Heart right ventricle (tissue), 16 donors: ENCODE measurements at places on chromosomes 3 and 15. TPM values are rescaled to one million over a fixed set of nuclear protein-coding genes. Genes with fewer than 3 reads are reported as not detected.

DNA sequence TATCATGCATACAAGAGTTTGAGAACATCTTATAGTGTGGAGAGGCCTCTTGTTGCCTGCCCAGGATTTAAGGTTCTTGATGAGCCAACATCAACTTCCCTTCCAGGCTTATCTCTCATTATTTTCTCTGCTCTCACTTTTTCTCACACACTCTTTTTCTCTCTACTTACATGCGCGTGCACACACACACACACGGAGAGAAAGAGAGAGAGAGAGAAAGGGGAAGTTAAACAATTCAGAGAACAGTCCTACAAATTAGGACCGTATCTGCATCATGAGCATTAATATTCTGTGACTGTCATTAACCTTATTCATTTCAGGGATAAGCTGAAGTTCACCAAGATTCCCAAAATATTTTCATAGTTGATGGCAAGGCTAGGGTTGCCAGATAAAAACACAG lies 269.0 kb downstream of the ZNF621 start:
- H3K27ac ChIP-seq: no peak overlapping the region
- no peaks in the 10 kb centered on the region for H3K27me3 ChIP-seq
- no peak for DNase-seq
- H3K4me1 ChIP-seq: no peaks in the 10 kb centered on the region
- no peaks in the 10 kb centered on the region for H3K36me3 ChIP-seq

DNA sequence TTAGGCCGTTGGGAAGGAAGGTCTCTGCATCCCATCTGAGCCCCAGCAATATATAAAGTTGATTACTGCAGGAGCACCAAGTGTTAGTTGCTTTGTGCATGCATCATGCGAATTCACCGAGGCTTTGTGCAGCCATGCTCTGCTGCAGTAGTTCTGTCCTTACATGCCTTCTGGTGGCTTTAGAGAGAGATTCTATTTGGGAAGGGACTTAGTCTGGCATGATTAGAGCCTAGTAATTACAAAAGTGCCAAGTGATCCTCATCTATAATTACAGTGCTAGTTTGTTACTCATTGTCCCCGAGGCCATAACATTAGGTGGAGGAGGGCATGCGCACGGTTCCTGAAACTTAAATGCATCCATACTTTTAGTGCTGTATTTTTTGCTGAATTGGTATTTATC lies 353.6 kb downstream of the CNTN4 start:
- no peak overlapping the region for H3K27ac ChIP-seq
- H3K36me3 ChIP-seq: no peaks in the 10 kb centered on the region
- DNase-seq: no peak

TMEM40 gene
- 0.68 TPM for total RNA-seq

- H3K36me3 ChIP-seq: no peaks in the 10 kb centered on the region
- no peaks in the 10 kb centered on the region for H3K4me1 ChIP-seq
- no peak for DNase-seq
- H3K4me3 ChIP-seq: no peak overlapping the region
- no peak overlapping the region for H3K27ac ChIP-seq
Measured at GRCh38 chr3:155714295-155714718, 30.6 kb downstream of the PLCH1 start.

- no peaks in the 10 kb centered on the region for H3K36me3 ChIP-seq
- no peak overlapping the region for H3K4me3 ChIP-seq
- DNase-seq: no peak
- H3K4me1 ChIP-seq: no peaks in the 10 kb centered on the region
- H3K27me3 ChIP-seq: peaks cover 16% of the 10 kb centered on the region
Measured at GRCh38 chr3:127524296-127524896, 66.1 kb downstream of the TPRA1 start.

GRCh38 chr3:6416049-6416661 lies 444.8 kb upstream of the GRM7 start:
- H3K4me1 ChIP-seq: no peaks in the 10 kb centered on the region
- H3K27me3 ChIP-seq: no peaks in the 10 kb centered on the region
- DNase-seq: no peak
- no peaks in the 10 kb centered on the region for H3K36me3 ChIP-seq

DNA sequence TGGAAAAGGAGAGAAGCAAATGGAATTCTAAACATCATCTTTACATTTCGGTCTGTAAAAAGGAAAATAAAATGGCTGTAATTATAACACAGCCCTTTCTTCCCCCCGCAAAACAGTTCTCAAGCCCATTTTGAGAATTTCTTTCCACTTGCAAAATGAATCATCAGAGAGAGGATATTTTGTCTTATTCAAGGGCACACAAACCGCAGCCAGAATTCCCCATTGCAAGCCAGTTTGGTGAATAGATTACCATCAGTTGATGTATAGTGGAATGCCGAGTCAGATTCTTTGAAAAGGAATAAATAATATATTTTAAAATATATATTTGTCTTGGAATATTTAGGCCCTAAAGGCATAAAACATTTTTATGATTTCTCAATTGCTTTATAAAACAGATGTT lies 420.4 kb upstream of the SEMA6D start:
- no peak for DNase-seq
- no peaks in the 10 kb centered on the region for H3K27me3 ChIP-seq
- no peaks in the 10 kb centered on the region for H3K36me3 ChIP-seq
- no peaks in the 10 kb centered on the region for H3K4me1 ChIP-seq

DNA sequence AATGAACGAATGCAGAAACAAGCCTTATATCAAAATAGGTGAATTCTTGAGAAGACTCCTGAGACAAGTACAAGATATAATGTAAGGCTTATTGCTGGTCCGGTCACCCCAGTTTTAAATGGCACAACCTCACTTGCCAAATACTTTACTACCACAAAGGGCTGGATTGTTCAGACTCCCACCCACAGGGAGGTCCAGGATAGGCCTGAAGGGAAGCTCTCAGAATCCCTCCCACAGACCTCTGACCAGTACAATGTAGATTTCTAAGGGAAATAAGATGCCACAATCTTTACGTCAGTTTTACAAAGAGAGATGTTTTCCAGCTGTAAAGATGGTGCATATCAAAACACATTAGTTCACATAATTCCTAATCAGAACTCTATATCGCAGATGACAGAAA lies 577.7 kb upstream of the ADAMTS9 start:
- no peak for DNase-seq
- H3K27me3 ChIP-seq: no peaks in the 10 kb centered on the region
- H3K4me1 ChIP-seq: no peaks in the 10 kb centered on the region
- H3K36me3 ChIP-seq: no peaks in the 10 kb centered on the region
- no peak overlapping the region for H3K27ac ChIP-seq

DNA sequence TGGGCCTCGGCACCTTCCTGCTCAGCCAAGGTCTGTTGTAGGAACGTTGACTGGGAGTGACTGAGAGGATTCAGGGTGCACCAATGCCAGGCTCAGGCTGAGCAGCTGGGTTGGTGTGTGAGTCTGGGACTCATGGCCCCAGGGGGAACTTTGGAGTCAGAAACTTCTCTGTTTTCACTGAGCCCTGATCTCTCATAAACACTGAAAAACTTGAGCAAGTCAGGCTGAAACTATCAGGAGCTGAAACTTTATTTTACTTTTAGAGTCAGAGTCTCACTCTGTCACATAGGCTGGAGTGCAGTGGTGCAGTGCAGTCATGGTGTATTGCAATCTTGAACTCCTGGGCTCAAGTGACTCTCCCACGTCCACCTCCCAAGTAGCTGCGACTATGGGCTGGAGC lies 3.0 kb downstream of the TRAK1 start:
- peaks cover 22% of the 10 kb centered on the region for H3K36me3 ChIP-seq
- DNase-seq: no peak
- no peak overlapping the region for H3K4me3 ChIP-seq
- peaks cover 60% of the 10 kb centered on the region for H3K4me1 ChIP-seq
- H3K27me3 ChIP-seq: no peaks in the 10 kb centered on the region
- H3K27ac ChIP-seq: peak overlapping the region; percentile 26

DNA sequence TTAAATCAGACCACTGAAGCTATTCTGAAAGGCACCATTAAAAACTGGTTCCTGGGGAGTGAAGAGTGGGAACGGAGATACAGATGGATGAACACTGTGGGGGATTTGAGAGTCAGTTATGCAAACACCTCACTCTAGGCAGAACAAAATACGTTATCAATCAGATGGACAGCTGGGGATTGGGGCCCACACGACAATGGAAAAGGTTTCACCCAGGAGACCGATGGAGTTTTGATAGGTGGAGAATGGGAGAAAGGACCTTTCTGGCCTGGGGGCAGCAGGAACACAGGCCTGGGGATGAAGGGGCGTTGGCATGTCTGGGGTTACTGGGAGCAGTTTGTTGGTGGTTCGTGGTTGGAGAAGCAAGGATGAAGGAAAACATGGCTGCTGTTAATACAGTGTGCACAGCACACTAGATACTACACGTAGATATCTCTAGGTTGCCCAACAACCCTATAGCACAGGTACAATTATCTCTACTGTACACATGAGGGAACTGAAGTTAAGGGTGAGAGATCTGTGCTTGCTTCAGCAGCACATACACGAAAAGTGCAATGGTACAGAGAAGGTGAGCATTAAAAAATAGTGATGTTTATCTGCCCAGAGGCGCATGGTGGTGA lies 16.5 kb downstream of the ST6GAL1 start:
- peaks cover 66% of the 10 kb centered on the region for H3K4me1 ChIP-seq
- no peak overlapping the region for H3K4me3 ChIP-seq
- H3K27ac ChIP-seq: no peak overlapping the region
- peaks cover 21% of the 10 kb centered on the region for H3K36me3 ChIP-seq
